B cell (primary cell): ENCODE measurements at places on chromosomes 2 and 18.

- no peak for DNase-seq
Observed at GRCh38 chr18:33757037-33757436, 179.0 kb downstream of the ASXL3 start.

DNA sequence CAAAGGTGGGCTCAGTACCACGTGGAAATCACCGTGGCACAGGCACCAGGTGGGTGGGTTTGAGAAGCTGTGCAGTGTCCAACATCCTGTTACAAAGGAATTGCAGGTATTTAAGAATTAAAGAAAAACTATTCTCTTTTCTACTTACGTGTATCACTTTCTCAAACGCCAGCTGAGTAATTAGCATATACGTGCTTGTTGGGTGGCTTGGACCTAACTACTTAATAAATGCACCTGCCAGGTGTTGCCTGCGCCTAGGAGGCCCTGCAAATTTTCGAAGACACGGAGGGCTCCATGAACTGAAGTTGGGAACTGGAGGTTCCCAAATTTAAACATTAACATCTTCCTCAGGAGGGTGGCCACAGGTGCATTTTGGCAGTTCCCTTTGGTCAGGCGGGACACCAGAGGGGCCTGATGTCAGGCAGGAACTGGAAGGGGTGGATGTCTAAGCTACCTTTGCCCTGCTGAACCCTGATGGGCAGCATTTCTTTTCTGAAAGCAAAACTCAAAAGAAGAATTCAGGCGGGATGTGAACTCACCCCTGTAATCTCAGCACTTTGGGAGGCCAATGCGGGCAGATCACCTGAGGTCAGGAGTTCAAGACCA is 84.8 kb downstream of the HS6ST1 start:
- DNase-seq, result no peak

DNA sequence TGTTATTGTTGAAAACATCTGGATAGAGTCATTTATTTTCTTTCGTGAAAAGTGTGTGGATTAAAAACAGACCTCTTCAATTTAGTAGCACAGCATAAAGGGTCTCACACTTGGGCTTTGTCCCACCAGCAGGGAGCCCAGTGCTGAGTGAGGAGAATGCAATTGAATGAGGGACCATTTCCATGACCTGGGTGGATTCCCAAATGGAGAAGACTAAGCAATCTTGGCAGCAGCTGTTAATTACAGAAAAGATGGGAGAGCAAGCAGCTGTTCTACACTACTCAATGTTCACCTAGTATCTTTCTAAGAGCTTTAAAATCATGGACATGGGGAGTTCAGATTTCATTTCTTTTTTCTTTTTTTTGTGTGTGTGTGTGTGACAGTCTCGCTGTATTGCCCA is 121.8 kb upstream of the FN1 start:
- no peak for DNase-seq

DNA sequence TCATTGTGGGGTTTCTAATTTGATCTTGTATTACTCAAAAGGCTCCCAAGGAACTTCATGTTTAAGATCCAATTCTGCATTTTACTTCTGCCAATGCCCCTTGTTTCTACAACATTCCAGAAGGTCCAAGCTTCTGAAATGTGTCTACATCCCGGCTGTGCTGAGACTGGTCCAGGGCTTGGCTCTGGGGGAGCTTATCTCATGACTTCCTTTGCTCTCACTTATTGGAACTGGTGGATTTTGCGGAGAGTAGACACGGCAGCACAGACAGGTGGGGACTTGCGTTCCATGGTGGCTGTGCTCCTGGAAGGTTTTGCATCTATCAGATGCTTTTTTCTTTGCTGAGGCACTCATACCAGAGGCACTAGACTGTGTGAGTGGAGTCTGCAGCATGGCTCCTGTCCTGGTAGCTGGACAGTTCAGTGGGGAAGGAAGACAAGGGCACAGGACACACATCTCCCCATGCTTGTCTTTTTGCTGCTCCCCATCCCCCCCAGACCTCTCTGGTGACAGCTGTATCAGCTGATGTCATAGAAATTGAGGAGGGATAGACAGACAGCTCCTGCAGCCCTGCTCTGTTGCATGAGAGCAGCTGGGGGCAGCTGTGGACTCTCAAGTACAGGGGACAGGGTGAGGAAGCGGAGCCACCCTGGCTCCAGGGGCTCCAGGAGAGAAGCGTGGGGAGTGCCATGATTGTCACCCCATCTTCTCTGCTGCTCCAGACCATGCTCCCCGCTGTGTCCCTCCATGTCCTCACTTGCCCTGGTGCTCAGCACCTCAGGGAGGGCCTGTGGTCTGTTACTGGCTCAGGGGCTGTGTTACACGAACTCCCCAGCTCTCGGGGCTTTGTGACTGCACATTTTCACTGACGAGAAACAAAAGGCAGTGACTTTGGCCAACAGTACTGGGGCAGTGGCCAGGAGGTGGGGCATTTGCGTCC is 46.0 kb downstream of the ACAA2 start:
- no peak for DNase-seq

- peak; percentile 37 for DNase-seq
Observed at GRCh38 chr2:101796825-101797600, 99.5 kb downstream of the MAP4K4 start.

- no peak for DNase-seq
Observed at GRCh38 chr2:138124521-138124920, 160.2 kb downstream of the HNMT start.

GRCh38 chr2:235551965-235552364 is 58.1 kb downstream of the AGAP1 start:
- DNase-seq, result no peak

- DNase-seq, result no peak
Observed at GRCh38 chr2:196759378-196759706, 40.1 kb downstream of the GTF3C3 start.

DNA sequence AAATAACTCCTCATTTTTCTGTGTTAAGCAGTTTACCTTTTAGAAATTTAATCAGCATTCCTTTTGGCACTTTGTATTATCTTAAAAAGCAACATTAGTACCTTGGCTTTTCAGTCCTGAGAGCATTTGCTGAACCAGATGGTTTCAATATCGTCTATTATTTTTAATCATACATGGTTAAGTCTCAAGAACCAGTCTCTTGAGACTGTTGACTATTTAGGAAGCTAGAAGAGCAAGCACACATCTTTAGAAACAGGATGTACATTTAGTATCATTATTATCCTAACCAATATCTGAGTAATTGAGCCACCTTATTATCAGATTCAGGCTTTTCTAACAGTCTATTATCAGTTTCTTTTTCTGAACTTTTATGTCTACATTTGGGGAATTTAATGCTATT is 28.2 kb upstream of the ZEB2 start:
- DNase-seq, result no peak

DNA sequence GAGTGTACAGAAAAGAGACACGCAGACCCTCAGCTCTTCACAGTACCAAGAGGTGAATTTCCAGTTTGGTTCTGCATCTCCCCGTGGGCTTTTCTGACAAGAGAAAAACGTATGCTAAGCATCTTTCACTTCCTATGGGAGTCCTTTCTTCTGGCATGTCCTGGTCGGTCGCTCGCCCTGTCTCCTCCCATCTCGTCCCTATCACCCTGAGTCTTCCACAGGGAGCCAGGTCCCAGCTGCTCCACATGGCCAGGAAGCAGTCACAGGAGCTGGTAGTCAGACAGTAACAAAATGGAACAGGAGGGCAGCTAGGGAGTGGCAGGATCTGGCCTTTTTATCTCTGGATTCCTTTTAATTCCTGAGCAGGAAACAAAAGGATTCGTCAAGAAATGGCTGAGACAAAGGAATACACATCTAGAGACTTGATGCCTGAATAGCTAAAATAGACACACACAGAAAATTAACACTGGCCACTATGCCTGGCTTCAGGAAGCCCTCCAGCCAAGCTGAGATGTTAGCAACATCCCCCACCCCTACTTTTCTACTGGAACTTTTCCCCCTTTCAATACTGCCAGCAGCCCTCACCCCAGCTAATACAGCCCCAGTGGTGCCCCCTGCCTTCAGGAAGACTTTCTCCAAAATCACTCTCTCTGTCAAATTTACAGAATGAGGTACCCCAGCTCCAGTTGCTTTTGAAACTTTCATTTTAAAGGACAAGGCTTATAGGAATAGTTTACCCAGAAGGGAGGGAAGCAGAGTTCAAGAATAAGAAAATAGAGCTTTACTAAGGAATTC is 136.1 kb downstream of the DNER start:
- DNase-seq, result no peak

- DNase-seq, result no peak
Observed at GRCh38 chr2:24169023-24169422, 5.8 kb upstream of the FAM228A start.

GRCh38 chr2:46296840-46297545 is at the start of gene EPAS1:
TSS of gene EPAS1 (plus strand) at chr2:46297407. CDS start at chr2:46297912, 505 bp downstream.
- DNase-seq, result peak; percentile 81

DNA sequence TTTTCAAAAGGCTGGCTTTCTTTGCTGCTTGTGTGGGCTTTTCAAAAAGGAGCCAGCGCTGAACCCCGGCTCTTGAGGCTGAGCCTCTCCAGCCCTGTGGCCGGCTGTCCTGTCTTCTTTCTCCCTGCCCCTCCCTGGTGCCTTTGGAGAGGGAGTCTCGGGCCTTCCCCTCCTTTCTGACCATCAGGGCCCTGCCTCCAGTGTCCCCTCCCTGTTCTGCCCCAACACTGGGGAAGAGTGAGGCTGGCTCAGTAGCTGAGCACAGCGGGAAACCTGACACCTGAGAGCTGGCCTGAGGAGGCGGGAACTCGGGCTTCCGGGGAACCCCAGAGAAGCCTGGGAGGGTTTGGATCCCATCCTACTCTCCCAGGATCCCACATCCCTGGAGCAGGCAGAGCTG is 232.1 kb downstream of the LOXHD1 start:
- no peak for DNase-seq

DNA sequence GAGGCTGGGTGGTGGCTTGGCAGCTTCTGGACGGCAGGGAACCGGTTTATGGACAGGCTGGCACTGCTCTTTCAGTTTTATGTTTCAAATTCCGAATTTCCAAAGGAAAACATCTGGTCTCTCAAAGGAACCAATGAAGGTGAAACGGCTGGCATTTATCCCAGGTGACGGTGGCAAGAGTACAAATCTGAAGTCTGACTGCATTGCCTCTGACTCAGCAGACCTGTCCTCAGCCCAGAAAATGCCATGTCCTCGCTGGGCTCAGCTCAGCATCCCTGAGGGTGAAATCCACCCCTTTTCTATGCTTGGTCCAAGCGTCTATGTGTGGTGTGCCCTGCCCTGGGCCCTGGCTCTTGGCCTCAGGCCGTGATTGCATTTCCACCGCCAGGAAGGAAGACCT is 38.1 kb downstream of the NAPG start:
- no peak for DNase-seq

- peak; percentile 0 for DNase-seq
Observed at GRCh38 chr2:231819447-231820042, 33.3 kb downstream of the COPS7B start.

DNA sequence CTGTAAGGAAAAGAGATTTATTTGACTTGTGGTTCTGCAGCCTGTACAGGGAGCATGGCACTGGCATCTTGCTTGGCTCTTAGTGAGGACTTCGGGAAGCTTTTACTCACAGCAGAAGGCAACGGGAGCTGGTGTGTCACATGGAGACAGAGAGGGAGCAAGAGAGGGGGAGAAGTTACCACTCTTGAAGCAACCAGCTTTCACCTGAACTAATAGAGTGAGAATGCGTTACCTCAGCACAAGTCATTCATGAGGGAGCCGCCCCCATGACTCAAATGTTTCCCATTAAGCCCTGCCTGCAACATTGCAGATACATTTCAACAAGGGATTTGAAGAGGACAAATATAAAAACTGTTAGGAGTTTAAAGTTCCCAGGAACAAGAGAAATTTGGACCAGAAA is 190.0 kb downstream of the CYRIA start:
- DNase-seq, result no peak

DNA sequence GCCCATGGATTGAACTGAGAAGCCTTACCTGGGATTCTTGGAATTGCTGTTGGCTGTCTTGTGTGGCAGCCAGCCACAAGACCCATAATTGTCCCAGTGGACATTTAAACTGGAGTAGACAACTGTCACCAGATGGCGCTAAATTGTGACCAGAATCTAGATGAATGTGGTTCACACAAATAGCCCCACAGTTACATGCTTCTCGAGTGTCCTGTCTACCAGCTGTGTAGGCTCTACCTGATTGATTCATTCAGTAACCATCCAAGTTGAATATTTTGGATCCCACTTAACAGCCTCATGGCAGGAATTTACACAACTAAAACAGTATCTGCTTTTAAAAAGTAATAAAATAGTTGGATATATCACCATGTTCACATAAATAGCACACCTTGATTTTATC is 73.2 kb downstream of the MAP4K4 start:
- DNase-seq, result peak; percentile 59
